ENCODE measurements at places on chromosomes 5 and 9.
A peak's percentile ranks its signal among the peaks of the same experiment; 100 is the strongest.

GRCh38 chr5:85651731-85652130, 966.0 kb upstream of the COX7C start:
- DNase-seq: no peak

DNA sequence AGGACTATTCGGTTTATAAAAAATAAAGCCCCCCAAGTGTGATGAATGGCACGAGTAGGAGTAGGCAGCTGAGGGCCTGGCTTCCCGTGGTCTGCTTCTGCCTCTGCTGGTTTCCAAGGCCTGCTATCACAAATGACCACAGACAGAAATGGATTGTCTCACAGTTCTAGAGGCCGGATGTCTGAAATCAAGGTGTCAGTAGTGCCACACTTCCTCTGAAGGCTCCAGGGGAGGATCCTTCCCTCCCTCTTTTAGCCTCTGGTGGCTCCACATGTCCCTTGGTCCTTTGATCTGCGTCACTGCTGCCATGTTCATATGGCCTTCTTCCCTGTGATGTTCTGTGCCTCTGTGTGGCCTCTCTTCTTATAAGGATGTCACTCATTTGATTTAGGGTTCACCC, 15.1 kb downstream of the PRKACG start:
- no peak for DNase-seq

DNA sequence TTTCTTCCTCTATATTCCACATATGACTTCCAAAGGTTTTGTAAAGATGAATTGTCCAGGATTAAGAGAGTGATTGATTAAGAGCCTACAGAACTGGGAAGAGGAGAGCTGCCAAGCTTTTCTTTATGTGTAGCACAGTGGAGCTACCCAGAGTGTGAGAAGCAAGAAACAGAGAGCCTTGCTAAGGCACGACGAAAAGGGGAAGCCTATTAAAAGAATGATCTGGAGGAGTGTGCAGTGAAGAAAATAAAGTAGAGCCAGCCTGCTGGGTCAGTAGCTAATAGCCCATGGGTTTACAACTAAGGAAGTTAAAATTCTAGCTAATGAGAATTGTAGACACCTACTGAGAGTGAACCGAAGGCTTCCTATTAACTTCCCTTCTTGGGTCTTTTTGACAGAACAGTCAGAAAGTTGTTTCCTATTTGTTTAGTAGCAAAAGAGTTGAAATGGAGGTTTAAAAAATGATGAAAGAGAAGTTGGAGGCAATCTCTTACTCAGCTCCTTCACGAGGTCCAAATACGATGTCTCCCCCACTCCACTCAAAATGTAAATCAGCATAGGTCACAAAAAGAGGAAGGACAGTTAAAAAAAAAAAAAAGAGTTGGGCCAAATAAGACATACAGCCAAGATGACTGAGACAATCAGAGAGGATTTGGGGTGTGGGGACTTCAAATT, 957 bp upstream of the PRR16 start:
- no peak for DNase-seq

DNA sequence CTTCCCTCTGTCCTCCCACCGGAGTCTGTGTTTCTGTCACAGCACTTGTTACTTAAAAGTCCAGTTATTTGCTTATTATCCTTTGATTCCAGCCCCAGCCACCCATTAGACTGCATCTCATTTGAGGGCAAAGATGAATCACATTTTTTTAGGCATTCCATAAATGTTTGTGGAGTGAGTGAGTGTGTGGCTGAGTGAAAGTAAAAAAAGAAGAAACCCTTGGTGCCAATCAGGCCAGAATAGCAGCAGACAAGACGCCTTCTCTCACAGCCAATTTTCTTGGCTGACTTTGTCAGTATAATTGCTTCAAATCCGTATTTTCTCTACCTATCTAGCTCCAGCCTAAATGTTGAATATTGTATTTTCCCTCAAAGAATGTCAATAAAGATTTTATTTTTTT, 613.0 kb upstream of the WWC1 start:
- DNase-seq: no peak

GRCh38 chr9:21141427-21141882, at the start of gene IFNW1:
Gene IFNW1, minus strand, starts transcription at chr9:21141832. Its CDS starts 262 bp downstream, at chr9:21141570.
- no peak for DNase-seq

DNA sequence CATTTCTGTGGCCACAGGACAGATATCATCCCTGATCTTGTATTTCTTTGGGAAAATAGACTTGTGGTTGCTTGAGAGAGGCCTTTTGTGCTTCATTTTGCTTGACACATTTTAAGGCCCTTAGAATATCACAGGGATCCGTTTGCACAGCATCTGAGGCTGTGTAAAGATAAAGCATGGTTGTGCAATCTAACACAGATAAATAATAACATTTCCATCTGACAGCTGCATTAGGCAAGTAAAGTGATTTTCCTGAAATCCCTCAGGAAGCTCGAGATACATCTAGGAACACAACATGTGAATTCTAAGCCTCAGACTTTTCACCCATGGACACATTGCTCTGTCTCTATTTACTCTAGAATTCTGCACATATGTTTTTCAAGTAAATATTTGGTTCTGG, 212.8 kb upstream of the ADAMTSL1 start:
- DNase-seq: no peak

DNA sequence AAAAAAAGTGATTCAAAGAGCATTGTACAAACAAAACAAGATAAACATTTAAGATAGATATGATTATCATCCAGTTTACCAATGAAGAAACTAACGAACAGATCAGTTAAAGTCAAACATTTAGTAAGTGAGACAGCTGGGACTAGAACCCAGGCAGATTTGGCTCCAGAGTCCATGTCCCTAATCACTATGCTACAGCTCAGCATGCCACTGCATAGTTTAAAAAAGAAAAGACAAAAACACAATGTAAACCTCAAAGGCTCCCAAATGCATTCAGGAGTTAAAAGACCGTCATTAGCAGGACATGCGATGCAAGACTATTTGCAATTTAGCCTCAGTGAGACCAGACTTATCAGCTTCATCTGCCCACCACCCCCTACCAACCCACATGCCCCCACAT, 36.8 kb downstream of the DENND1A start:
- DNase-seq: no peak

DNA sequence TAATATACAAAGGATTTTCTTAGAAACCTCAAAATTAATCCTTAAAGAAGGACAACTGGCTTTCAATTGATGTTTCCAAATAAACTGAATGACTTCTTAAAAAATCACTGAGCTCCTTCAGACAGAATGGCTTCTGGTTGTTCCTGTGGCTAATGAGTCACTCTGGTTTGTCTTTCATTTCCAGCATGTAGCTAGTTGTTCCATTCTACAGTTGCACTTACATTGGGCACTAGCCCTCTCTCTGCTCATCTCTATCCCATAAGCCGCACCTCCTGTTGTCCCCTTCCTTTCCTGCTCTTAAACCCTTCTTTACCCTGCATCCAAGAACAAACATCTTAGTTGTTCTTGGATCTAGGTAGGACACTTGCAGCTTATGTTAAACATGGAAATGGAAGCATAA, 235.3 kb upstream of the HAPLN1 start:
- no peak for DNase-seq

GRCh38 chr5:37926732-37927131, 86.9 kb upstream of the GDNF start:
- no peak for DNase-seq

DNA sequence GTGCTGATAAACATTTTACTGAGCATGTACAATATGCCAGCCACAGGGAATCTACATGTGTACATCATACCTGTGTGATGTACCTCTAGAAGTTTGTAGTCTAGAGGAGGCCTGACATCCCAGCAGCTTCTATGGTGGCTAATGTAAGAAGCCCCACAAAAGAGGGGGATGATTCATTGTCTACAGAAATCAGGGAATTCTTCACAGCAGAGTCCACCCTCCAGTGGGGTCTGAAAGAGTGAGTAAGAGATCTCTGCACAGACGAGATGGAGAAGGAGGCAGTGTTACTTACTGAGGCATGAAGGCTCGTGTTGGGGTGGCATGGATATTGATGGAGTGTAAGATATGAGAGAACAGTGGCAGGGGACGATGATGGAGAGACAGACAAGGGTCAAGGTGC, 103.0 kb downstream of the NTRK2 start:
- no peak for DNase-seq

DNA sequence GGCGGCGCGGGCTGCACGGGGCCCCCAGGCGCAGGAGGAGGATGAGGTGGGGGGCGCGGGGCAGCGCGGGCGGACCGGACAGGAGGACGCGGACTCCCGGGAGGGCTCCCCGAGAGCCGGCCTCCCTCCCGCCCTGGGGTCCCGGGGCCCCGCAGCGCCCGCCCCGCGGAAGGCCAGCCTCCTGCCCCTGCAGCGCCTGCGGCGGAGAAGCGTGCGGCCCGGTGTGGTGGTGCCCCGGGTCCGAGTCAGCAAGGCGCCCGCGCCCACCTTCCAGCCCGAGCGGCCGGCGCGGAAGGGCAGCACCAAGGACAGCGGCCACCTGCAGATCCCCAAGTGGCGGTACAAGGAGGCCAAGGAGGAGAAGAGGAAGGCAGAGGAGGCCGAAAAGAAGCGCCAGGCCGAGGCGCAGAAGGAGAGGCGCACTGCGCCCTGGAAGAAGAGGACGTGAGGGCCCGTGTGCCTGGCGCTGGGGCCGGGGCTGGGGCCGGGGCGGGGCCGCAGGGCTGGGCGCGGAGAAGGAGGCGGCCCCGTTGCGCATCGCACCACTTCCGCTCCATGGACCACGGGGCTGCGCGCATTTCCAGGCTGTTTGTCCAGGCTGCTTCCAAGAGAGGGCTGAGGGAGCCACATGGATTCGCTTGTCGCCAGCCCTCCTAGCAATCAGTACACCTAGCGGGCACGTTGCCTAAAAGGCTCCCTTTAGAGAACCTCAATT, 86.0 kb downstream of the ANKRD33B start:
- peak; percentile 49 for DNase-seq

- no peak for DNase-seq
Observed at GRCh38 chr5:130488252-130488651, 584.0 kb downstream of the CHSY3 start.

GRCh38 chr5:157761690-157762621, 18.4 kb downstream of the LSM11 start:
- DNase-seq: no peak

DNA sequence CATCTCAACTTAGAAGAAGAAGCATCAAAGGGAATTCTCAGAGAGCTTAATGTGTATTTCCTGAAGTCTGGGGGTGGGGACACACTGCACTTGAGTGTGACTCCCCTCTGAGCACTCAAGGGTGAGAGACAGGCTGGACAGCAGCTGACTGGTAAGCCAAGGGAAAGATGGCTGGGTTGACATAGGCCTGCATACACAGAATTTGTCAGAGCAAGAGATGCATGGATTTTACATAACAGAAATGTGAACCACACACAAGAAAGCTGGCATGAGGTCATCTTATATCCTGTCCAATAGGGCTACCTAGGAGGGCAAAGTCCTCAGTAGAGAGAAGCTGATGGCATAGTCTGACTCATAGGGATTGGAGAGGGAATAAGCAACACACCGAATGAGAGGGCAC, 114.3 kb upstream of the EPB41L4A start:
- DNase-seq: no peak
